ENCODE measurements at places on chromosomes 7 and 10.

DNA sequence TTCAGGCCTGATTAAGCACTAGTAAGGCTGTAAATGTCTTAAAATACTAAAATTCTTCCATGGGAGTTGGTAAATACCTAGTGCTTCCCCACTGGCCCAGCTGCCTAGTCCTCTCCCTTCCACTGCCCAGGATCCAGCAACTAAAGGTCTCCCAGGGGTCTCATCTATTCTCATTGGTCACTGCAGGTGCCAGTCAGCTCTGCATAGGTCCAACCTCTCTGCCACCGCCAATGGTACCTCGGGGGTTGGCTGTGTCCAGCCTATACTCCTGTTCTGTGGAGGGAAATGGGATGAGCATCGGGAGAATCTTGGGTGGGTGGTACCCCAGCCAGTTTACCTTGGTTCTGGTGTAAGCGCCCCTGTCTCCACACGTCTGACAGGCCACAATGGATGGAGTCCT lies 6.1 kb upstream of the CREB5 start:
- DNase-seq: no peak

DNA sequence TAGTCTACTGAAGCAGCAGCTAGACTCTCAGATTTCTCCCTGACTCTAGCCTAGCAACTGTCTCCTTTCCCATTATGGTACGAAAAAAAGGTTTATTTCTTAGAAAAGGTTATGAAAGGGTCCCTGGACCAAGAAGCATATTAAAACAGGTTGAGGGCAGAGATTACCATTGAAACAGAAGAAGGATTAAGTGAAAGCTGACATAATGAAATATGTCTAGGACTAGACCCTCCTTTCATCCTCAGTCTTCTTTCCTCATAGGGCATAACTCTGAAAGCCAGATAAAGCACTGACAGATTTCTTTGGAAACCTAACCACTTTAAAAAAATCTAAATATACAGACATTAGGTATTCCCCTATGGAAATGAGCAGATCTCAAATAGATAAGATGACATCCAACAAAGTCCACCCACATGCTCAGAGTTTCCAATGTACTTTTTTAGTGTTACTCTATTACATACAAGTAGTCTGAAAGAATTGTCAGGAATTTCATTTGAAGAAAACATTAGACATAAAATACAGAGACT lies 58.6 kb downstream of the JMJD1C start:
- no peak for DNase-seq

GRCh38 chr7:108118959-108119358 lies 11.2 kb downstream of the LAMB4 start:
- DNase-seq: no peak

- DNase-seq: peak; percentile 75
These were observed 8.6 kb downstream of the CAMK2G start for GRCh38 chr10:73865459-73866442.

All from GM06990 (cell line).